ENCODE measurements at places on chromosomes 5 and 9.

DNA sequence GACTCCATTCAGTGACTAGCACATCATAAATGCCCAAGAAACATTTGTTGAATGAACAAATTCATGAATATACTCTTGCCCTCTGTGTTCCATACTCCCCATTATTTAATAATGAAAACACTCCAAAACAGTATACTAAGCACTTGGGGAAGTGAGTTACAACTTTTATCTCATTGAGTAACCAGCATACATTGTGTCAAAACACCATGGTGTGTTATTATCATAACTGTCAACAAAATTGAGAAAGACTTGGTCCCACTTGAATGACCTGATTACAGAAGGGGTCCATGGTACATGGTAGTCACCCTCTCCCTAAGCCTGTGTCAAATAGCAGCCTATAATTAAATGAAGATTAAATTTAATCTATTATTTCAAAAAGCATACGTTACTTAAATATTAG, 16.2 kb downstream of the ANKH start:
- DNase-seq = no peak

GRCh38 chr5:6718161-6718681, 5.0 kb downstream of the TENT4A start:
- no peak for DNase-seq

DNA sequence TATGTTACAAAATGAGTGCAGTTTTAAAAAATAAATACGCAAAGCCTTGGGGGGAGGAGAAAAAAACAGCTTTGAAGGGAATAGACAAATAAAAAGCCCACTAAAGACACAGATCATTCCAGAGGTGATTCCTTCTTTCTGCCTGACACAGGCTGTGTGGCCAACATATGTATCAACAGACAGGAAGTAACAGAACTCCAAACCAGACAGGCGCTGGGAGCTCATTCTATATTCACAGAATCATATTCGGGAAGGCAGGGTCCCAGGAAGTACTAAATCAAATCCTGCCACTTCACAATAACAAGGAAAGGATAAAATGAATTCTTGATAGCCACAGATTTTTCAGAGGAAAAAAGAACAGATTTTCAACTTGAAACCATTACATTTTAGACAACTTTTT, 62.1 kb downstream of the SEMA5A start:
- DNase-seq = no peak

GRCh38 chr5:145853781-145854376, 18.7 kb upstream of the PRELID2 start:
- DNase-seq = no peak

DNA sequence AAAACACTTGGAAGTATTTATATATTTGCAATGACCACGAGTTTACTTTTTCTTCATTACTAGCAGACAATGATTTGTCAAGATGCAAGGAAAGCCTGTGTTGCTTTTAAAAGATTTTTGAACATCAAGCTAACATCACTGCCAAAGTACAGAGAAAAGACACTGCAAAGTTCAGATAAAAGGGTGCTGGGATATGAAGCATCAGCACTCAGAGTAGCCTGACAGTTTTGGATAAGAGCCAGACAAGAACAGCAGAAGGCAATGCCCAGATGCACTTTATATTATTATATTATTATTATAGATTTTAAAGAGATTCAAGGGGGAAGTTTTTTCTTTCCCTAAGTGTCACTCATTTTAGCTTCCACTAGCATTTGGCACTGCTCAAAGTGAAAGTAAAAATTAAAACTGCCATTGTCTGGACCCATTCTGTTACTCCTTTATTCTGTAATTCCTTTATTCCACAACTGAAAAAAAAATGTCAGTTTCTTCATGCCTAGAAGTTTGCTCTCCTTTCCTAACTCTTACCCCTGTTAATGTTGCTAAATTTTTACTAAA, 240.6 kb downstream of the EFNA5 start:
- DNase-seq = no peak

DNA sequence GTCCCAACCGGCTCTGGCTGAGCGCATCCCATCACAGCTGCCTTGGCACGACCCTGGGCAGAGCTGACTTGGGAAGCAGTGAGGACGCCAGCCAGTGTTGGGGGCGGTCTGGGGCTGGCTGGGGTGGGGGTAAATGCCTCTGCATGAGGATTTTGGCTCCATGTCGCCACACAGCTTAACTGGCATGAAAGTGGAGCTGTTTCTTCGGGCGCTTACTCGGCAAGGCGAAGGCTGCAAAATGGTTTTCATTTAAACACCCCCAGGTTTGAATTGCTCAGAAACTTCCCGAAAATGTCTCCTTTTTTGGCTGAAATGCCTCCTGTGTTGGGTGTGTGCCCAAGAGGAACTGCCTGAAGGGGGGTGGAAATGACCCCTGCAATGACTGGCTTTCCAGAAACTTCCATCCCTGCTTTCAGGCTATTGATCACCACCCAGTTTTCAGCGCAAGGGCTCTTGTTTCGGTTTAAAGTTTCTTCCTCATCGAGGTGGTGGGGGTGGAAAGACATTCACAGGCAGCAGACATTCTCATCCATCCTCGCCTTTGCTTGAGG, 38.3 kb downstream of the PTGES start:
- no peak for DNase-seq

GRCh38 chr9:81489046-81489445, 200.3 kb downstream of the TLE1 start:
- no peak for DNase-seq

DNA sequence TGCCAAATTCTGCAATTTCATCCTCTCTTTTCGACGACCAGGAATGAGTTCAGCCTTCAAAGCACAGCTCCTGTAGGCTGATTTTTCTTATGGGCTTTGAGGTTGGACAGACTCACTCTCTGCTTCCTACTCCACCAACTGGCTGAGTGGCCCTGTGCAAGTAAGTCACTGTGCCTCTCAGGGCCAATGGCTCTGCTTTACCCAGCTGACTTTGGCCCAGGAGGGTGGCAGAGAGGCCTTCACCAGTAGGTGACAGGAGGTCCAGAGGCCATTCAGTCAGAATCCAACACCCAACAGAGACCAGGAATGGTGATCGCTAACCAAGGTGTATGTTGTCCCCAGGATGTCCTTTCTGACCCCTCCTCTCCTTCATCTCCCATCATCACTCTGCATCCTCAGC, 49.5 kb upstream of the ALDH1B1 start:
- DNase-seq = no peak

DNA sequence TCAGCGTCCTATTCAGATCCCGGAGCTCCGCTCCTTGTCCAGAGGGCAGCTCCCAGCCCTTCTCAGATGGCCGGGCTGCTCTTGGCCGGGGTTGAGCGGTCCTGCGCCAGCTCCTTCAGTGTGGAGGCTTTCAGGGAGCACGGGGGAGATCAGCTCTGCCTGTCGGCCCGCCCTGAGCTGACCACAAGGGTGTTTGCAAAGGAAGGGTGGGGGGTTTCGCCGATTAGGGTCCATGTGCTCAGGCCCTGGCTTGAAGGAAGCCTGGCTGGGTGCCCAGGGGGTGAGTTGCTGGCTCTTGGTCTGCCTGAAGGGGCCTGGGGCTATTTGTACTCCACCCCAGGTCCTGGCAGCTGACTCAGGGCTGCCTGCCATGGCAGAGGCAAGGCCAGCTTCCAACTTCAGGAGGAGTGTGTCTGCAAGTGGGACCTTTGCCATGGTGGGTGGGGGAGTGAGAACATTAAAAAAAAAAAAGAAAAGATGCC, 250.1 kb upstream of the KLF4 start:
- DNase-seq = no peak

- peak; percentile 76 for DNase-seq
These were observed 8.2 kb upstream of the DOCK2 start for GRCh38 chr5:169628892-169629291.

GRCh38 chr5:109987355-109987754, 297.6 kb downstream of the MAN2A1 start:
- no peak for DNase-seq

DNA sequence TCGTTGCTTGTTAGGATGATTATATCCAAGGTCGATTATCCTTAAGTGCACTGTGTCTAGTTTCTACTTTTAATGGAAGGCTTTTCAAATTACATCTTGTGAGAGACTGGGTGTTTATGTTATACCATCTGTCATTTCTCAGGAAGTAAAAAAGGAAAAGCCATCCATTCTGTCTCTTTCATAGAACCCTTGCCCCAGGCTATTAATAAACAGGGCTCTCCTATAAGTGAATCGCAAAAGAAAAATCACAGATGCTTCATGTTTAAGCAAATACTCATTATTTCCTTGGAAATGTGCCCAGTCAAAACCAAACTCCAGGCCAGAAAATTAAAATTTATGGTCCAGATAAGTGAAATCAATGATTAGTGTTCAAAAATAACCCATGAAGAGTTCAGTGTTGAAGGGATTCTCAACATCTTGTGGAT, 58.1 kb downstream of the STARD4 start:
- DNase-seq = peak; percentile 18

GRCh38 chr5:97443740-97444139, 260.7 kb upstream of the RIOK2 start:
- no peak for DNase-seq

DNA sequence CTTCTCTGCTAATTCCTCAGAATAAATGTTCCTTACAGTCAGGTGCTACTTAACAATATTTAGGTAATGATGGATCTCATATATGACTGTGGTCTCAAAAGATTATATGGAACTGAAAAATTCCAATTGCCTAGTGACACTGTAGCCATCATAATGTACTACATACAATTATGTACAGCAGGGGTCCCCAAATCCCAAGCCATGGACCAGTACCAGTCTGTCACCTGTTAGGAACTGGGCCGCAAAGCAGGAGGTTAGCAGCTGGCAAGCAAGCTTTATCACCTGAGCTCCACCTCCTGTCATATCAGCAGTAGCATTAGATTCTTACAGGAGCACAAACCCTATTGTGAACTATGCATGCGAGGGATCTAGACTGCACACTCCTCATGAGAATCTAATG, 69.6 kb downstream of the NR2F1-AS1 start:
- no peak for DNase-seq

DNA sequence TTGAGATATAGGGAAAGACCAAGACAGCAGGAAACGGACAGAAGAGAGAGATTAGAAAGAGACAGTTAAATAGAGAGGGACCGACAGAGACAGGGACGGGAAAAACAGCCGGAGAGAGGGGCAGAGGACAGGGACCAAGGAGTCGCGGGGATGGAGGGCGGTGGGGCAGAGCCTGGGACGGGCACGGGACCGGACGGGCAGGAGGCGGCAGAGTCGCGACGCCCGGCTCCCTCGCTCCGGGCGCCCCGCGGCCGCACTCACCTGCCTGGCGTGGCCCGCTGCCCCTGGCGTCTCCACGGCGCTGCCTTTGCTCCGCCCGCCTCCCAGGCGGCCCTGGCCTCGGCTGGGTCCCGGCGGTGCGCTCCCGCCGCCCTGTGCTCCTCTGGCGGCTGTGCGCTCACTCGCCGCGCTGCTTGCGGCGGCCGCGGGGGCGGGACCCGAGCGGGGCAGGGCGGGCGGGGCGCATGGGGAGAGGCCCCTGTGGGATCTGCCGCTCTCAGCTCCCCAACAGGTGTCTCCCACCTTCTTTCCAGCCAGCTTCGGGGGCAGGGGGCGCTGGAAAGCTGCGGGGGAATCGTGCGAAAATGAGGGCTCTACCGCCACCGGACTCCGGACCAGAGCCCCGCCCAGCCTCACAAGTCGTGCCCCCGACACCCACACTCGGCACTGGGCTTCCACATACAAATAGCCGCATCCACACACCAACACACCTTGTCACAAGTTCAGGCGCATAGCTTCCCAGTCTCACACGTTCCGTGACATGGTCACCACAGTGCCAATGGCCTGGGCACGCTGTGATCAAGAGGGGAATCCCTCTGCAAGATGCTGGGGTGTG, at the start of gene ARID3C:
TSS of gene ARID3C (minus strand) at position 411 of the 835 bp plus-strand sequence. CDS start 1,052 bp downstream, outside the sequence.
- DNase-seq = no peak

- no peak for DNase-seq
These were observed 3.8 kb downstream of the DCANP1 start for GRCh38 chr5:135443161-135443960.

GRCh38 chr5:169002953-169003555, 297.9 kb downstream of the SLIT3 start:
- DNase-seq = no peak

DNA sequence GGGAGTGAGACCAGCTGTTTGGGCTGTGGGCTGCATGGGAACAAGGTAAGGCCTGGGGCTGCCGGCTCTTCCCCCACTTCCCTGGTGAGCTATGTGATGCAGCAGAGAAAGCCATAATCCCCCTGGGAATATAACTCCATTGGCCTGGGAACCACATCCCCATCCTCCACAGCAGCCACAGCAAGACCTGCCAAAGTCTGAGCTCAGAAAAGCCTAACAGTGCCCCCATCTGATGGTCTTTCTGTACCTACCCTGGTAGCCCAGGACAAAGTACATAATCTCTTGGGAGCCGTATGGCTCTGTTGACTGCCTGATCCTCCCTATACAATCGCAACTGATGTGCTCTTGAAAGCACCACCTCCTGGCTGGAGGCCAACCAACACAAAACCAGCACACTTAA, 432.6 kb downstream of the CDH18 start:
- no peak for DNase-seq

DNA sequence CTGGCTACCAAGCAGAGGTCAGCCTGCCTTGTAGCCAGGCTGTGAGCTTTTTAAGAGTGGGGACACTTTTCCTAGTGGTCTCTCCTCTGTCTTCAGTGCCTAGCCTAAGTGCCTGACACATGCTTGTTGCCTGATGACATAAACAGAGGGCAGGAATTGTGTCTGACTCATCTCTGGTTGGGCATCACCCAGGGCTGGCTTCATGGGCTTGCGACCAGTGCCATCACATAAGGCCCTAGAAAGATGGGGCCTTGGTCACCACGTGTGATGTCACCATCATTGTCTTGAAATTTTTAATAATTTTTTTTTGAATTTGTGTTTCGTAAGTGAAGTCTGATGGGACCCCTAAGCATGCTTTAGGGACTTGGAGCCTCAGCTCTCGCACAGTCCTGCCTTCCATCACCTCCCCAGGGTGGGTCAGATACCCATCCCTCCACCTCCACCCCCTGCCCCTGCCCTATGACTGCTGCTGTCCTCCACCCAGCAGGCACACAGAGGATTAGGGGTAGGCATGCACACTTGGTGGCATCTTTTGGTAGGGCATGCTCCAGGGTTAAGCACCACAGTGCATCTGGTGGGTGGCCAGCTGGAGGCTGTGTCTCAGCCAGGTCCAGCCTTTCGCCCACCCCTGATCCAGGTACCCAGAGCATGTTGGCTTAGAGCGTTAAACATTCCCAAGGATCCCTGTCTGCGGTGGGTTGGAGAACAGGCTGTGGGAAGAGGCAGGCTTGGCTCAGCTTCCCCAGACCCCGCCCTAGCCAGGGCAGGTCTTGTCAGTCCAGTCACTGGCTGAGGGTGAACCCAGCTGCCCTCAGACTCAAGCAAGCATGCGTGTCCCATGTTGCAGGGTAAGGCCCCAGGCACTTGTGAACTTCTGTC, 80.1 kb upstream of the SH3PXD2B start:
- no peak for DNase-seq

DNA sequence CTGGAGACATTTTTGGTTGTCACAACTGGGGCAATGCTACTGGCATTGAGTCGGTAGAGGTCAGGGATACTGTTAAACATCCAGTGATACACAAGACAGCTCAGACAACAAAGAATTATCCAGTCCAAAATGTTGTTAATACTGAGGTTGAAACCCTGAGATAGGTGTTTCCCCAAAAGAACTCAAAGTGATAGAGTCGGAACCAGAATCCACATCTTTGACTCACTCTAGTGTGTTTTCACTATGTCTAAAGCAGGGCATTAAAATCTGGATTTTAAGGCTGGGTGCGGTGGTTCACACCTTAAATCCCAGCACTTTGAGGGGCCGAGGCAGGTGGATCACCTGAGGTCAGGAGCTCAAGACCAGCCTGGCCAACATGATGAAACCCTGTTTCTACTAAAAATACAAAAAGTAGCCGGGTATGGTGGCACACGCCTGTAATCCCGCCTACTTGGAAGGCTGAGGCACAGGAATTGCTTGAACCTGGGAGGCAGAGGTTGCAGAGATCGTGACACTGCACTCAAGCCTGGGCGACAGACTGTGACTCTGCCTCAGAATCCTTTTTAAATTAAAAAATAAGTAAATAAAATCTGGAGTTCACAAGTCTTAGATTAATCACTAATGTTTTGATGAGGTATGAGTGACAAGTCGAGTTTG, 17.0 kb downstream of the SLC31A1 start:
- no peak for DNase-seq
